ENCODE measurements at places on chromosomes 7 and 10. TPM values are rescaled to one million over a fixed set of nuclear protein-coding genes. Genes with fewer than 3 reads are reported as not detected.

DNA sequence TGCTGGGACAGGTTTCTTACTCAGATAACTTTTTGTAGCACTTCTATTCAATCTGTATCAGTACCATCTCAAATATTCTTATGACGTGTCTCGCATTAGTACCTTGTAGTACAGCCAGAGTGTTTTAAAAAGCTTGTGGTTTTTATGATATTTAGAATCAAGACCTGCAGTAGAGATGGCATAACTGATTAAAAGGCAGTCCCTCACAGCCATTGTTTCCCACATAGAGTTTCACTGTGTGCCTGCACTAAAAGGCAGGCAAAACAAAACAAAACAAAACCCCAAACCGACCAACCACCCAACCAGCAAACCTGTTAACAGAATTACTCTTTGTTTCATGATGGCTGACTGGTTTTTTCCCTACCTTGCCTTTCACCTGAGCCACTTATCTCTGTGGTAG is 221.3 kb upstream of the DGKB start:
- DNase-seq: no peak

Gene ELN
- not detected for polyA plus RNA-seq

Gene ZNF853
- polyA plus RNA-seq: 11.2 TPM

DNA sequence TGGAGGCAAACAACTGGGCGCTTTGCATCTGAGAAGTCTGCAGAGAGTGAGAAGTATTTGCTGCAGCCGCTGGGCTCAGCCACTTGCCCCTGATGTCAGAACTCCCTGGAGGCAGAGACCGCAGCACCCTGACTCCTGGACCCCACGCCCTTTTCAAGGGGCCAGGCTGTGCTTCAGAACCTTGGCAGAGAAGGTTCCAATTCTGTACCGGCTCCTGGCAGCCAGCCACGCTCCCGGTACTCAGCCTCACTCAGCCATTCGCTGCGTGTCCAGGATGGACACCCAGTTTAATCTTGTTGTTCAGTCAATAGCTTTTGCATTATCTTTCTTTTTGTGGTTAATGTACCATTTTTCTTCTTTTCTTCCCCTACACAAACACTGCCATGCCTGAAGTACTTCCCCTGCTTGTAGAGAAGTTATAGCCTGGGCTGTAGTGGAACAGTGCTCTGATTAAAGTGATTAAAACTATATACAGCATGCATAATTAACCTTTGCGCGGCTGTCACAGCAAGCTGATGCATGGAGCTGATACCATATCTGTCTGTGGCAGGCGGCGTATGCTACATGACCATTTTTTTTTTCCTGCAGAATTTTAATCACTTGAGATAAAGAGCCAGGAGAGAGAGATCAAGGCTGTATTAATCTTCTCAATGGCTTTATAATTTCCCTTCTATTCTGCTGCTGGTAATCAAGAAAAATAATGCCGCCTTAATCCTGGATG is 578.5 kb downstream of the SDK1 start:
- no peak for DNase-seq

Gene PRR15
- not detected for polyA plus RNA-seq

- no peak for DNase-seq
Observed at GRCh38 chr7:94357076-94357475, 37.6 kb upstream of the COL1A2 start.

Gene ASZ1
- polyA plus RNA-seq: not detected

Gene OR6B1
- polyA plus RNA-seq: not detected

DNA sequence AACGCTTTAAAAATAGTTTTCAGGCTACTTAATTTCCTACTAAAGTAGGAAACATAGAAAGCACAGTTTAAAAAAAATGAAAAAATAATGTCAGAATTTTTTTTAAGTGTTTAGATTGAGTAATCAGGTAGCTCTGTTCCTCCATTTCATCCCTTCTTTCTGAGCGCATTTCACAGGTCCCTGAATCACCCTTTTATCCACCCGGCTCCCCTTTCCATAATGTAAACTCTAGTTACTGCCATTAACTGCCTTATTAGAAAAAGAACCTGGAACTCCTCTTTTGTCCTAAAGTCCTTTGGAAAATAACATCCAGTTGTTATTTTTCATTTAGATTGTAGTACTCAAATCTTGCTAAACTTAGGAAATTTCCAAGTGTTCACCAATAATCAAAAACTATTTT is 5.8 kb downstream of the KCND2 start:
- DNase-seq: no peak
